ENCODE measurements at places on chromosomes 2 and 18. TPM values are rescaled to one million over a fixed set of nuclear protein-coding genes. Genes with fewer than 3 reads are reported as not detected.
A peak's percentile ranks its signal among the peaks of the same experiment; 100 is the strongest.

DNA sequence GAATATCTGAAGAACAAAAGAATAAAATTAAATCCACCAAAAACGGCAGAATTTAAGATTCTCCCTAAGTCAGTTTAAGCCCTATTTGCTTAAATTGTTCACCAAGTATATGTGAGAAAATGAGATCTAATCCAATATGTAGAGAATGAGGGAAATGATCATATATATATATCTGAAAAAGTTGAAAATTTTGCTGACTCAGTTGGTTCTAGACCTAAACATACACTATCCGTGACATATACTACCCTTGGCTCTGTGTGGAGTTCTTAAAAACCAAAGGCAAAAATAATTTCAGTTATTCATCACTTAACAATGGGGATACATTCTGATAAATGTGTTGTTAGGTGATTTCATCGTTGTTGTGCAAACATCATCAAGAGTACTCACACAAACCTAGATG is 7.3 kb downstream of the SS18 start:
- H3K4me3 ChIP-seq = no peak overlapping the region
- H3K36me3 ChIP-seq = peaks cover 79% of the 10 kb centered on the region
- DNase-seq = no peak
- H3K27ac ChIP-seq = no peak overlapping the region
- 0 out of 2 replicates have a peak, but pooled peaks cover 4% of the 10 kb centered on the region for H3K4me1 ChIP-seq

- no peaks in the 10 kb centered on the region for H3K27me3 ChIP-seq
- DNase-seq = peak; percentile 80
- no peak overlapping the region for H3K27ac ChIP-seq
- H3K4me1 ChIP-seq = no peaks in the 10 kb centered on the region
- H3K4me3 ChIP-seq = no peak overlapping the region
These were observed 411.0 kb upstream of the GYPC start for GRCh38 chr2:126244937-126245336.

GRCh38 chr18:78979730-78980278 is at the start of gene SALL3:
Gene SALL3 (plus strand): TSS chr18:78979818. CDS start chr18:78980275, 457 bp downstream.
- H3K27me3 ChIP-seq = peaks cover under 1% of the 10 kb centered on the region
- no peak for DNase-seq
- no peaks in the 10 kb centered on the region for H3K4me1 ChIP-seq
- H3K36me3 ChIP-seq = no peaks in the 10 kb centered on the region
- H3K4me3 ChIP-seq = no peak within 1 kb of the TSS
- no peak within 1 kb of the TSS for H3K27ac ChIP-seq

Gene IL36RN
- polyA plus RNA-seq = not detected

DNA sequence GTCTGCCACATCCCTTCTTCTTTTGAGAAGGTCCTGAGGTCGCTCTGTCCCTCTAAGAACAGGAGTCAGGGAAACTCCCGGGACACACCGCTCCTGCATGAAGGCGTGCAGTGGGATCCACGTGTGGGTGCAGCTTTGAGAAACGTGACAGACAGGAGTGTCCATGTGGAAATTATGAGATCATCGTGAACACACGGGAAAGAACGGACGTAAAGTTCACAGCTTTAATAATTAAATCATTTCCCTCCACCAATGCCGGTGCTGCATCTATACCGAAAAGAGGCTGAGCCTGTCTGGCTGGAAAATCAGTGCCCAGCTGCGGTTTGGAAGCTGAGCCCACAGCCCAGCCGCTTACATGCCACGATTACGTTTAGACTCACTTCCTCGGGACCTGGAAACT is 372.4 kb upstream of the SALL3 start:
- H3K4me1 ChIP-seq = no peaks in the 10 kb centered on the region
- no peak overlapping the region for H3K4me3 ChIP-seq
- peaks cover 41% of the 10 kb centered on the region for H3K27me3 ChIP-seq
- H3K27ac ChIP-seq = no peak overlapping the region
- DNase-seq = no peak

DNA sequence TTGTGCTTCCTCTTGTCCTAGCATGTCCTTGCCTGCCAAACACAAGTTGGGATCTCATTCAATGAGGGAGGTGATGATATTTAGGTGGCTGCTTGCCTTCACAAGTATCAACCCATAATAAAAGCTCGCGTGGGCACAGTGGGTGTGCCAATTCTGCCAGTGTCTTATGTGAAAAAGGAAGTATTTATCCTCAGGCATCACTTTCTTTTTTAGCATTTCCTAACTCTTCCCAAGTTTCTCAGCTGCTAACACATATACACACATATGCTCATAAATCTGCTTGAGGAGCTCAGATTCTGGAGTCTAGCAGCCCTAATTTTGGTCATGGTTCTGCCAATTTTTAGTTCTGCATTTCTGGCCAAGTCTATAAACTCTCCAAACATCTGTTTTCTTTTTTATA is 319.5 kb upstream of the HNMT start:
- H3K36me3 ChIP-seq = no peaks in the 10 kb centered on the region
- no peak overlapping the region for H3K27ac ChIP-seq
- H3K4me1 ChIP-seq = no peaks in the 10 kb centered on the region
- no peak for DNase-seq

DNA sequence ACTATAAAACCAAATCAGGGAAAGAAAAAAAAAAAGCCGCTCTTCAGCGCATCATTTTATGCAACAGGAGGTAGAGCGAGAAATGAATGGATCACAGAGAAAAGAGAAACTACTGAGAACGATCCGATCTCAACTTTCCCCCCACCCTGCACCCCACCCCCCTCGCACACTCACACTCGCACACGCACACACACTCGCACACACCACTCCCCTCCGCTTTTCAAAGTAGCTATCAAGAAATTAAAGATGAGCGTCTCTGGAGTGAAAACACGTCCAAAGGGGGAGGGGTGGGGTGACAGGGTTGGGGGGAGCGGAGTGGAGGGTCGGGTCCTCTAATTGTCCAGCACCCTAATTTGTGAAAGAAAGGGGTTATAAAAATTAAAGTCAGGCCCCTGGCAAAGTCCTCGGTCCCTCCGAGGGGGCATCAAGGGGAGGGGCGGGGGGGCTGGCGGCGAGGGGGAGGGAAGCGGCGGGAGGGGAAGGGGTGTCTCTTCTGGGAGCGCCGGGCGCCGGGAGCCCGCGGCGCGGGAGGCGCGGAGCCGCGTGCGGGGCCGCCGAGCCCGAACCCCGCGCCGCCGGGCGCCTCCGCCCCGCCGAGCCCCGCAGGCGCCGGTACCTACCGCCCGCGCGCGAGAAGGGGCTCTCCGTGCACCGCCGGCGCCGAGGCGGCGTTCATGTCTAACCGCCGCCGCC is 428 bp downstream of the TCF4 start:
- DNase-seq = peak; percentile 25
- peak overlapping the region; percentile 63 for H3K4me3 ChIP-seq
- peaks cover 6% of the 10 kb centered on the region for H3K4me1 ChIP-seq
- peaks cover 4% of the 10 kb centered on the region for H3K36me3 ChIP-seq
- no peaks in the 10 kb centered on the region for H3K27me3 ChIP-seq

Gene MEMO1
- polyA plus RNA-seq = 46.0 TPM

Gene ERMN
- not detected for polyA plus RNA-seq

DNA sequence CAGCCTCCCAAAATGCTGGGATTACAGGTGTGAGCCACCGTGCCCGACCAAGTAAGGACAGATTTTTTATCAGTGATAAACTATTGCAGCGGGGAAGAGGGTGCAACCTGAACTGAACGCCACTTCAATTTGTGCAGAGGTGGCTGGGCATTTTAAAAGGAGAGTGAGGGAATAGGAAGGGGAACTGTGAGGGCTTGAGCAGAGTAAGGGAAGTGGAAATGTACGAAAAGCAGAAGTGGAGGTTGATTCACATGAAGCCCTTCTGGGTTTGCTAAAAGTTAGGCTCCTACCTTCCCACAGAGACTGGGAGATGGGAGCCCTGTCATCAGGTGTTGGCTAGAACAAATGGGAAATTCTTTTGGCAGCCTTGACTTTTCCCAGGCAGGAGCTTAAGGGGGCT is 6.1 kb downstream of the STK11IP start:
- no peak for DNase-seq
- H3K4me1 ChIP-seq = no peaks in the 10 kb centered on the region
- H3K27me3 ChIP-seq = no peaks in the 10 kb centered on the region
- H3K27ac ChIP-seq = no peak overlapping the region

DNA sequence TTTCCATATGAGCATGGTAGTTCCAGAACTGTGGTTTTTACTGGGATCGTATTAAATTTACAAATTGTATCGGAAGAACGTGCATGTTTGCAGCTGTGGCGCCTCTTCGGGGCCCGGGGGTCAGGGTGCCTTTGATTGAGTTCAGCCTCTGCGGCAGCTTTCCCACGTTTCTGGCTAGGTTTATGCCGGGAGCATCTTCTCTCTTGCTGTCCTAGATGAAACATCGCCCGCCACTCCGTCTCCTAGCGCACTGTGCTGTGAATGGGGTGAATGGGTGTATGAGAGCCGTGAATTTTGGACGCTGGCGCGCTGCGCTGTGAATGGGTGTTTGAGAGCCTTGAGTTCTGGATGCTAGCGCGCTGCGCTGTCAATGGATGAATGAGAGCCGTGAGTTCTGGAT is 12.3 kb downstream of the PDCD1 start:
- H3K36me3 ChIP-seq = no peaks in the 10 kb centered on the region
- H3K4me1 ChIP-seq = peaks cover 8% of the 10 kb centered on the region
- H3K27me3 ChIP-seq = no peaks in the 10 kb centered on the region
- no peak overlapping the region for H3K27ac ChIP-seq

Gene HES6
- 131 TPM for polyA plus RNA-seq

Gene FAM237A
- polyA plus RNA-seq = not detected

DNA sequence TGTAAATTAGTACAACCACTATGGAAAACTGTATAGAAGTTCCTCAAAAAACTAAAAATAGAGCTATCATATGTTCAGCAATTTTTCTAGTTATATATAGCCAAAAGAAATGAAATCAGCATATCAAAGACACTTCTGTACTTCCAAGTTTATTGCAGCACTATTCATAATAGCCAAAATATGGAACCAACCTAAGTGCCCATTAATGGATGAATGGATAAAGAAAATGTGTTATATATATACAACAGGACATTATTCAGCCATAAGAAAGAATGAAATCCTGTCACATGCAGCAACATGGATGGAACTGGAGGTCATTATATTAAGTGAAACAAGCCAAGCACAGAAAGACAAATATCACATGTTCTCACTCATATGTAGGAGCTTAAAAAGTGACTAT is 112.6 kb downstream of the MDH1 start:
- no peaks in the 10 kb centered on the region for H3K4me1 ChIP-seq
- no peak for DNase-seq
- H3K27ac ChIP-seq = no peak overlapping the region
- H3K4me3 ChIP-seq = no peak overlapping the region
- H3K36me3 ChIP-seq = no peaks in the 10 kb centered on the region

DNA sequence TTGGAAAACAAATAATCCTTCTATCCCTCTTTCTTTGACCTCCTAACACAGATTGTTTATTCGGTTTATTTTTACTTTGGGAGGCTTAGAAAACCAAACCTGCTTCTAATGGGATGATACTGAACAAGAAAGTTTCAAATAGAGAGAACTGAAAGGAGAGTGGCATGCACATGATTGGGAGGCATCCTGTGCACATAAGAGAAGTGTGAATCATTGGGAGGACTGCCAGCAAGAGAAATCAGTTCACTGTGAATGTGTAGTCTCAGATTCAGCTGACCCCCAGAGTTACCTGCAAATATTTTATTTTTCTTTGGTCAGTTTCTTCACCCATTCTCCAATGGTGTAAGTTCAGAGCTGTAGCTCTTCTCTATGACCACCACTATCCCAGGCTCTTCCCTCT is 1363.2 kb upstream of the ACVR2A start:
- no peak overlapping the region for H3K27ac ChIP-seq
- no peak overlapping the region for H3K4me3 ChIP-seq
- no peaks in the 10 kb centered on the region for H3K27me3 ChIP-seq
- H3K4me1 ChIP-seq = no peaks in the 10 kb centered on the region
- DNase-seq = no peak

Gene ASB18
- polyA plus RNA-seq = not detected

Gene IL18RAP
- 5.8 TPM for polyA plus RNA-seq

DNA sequence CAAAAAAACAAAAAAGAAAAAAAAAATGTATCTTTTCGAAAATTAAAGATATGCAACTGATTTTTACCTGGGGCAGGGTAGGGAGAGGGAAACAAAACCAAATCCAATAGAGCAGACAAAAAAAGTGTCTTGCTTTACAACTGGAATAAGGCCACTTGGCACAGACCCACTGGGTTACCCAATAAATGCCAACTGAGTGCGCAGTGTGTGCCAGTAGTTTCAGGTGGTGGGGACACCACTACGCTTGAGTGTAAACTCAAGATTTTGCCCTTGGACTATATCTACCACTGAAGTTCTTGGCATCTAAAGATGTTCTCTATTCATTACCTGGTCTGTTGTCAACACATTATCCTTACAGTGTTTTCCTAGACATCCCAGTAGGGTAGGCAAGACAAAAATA is 16.3 kb downstream of the VPS4B start:
- peaks cover 54% of the 10 kb centered on the region for H3K36me3 ChIP-seq
- no peak overlapping the region for H3K4me3 ChIP-seq
- no peak overlapping the region for H3K27ac ChIP-seq
- DNase-seq = no peak
- no peaks in the 10 kb centered on the region for H3K27me3 ChIP-seq
- no peaks in the 10 kb centered on the region for H3K4me1 ChIP-seq

GRCh38 chr2:149152469-149152953 is 114.0 kb downstream of the LYPD6B start:
- H3K4me3 ChIP-seq = no peak overlapping the region
- H3K27me3 ChIP-seq = no peaks in the 10 kb centered on the region
- no peak overlapping the region for H3K27ac ChIP-seq
- DNase-seq = no peak
- no peaks in the 10 kb centered on the region for H3K36me3 ChIP-seq

DNA sequence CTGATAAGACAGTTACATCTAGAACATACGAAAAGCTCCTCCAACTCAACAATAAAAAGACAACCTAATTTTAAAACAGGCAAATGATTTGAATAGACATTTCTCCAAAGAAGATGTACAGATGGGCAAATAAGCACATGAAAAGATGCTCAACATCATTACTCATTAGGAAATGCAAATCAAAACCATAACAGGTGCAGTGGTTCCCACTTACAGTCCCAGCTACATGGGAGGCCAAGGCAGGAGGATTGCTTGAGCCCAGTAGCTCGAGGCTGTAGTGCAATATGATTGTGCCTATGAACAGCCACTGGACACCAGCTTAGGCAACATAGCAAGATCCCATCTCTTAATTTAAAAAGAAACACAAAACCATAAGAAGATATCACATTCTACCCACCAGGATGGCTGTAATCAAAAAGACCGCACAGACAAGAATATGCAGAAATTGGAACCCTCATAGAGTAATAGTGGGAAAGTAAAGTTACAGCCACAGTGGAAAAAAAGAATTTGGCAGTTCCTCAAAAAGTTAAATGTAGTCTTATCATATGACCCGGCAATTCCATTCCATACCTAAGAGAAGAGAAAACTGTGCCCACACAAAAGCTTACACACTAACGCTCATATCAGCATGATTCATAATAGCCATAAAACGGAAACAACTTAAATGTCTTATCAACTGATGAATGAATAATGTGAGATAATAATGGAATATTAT is 30.5 kb upstream of the ARMC9 start:
- peaks cover 95% of the 10 kb centered on the region for H3K36me3 ChIP-seq
- no peaks in the 10 kb centered on the region for H3K4me1 ChIP-seq
- no peaks in the 10 kb centered on the region for H3K27me3 ChIP-seq

Gene ANKRD30BL
- polyA plus RNA-seq = not detected

Gene KRTCAP3
- 1.4 TPM for polyA plus RNA-seq

GRCh38 chr2:65846989-65847678 is 414.7 kb upstream of the SPRED2 start:
- no peaks in the 10 kb centered on the region for H3K4me1 ChIP-seq
- no peak overlapping the region for H3K4me3 ChIP-seq
- no peak overlapping the region for H3K27ac ChIP-seq
- H3K36me3 ChIP-seq = no peaks in the 10 kb centered on the region
- H3K27me3 ChIP-seq = no peaks in the 10 kb centered on the region

Gene PSMA8
- not detected for polyA plus RNA-seq

Gene MALL
- not detected for polyA plus RNA-seq
